ENCODE measurements at places on chromosomes 11 and 22.
A peak's percentile ranks its signal among the peaks of the same experiment; 100 is the strongest.

GRCh38 chr11:77446911-77447629 is 26.8 kb downstream of the PAK1 start:
- DNase-seq = no peak

DNA sequence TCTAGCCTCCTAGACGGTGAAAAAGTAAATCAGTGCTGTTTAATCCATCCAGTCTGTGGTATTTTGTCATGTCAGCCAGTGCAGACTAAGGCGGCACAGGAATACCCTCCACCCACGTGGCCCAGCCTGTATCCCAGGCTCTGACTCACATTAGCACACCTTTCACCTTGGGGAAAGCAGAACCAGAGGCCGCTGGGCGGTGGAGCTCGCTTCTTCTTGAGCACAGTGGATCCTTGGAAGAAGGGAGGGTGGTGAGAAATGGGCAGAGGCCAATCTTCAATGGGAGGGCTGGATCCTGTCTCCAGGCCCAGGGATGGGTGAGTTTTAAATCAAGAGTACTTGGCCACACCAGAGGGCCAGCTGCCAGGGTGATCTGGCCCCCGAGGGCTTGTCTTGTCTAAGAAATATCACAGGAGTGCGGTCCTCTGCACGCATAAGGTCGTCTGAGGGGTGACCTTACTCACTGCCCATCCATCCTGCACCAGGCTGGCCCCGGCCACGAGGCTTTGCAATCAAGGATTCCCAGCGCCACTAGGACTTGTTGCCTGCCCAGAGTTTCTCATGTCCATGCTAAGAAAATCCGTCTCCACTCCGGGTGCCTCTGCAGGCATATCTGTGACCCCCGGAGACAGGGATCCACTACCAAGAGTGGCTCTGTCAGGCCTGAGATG is 658.5 kb downstream of the BRD1 start:
- no peak for DNase-seq

GRCh38 chr11:2742201-2742600 is 42.4 kb upstream of the KCNQ1OT1 start:
- no peak for DNase-seq

DNA sequence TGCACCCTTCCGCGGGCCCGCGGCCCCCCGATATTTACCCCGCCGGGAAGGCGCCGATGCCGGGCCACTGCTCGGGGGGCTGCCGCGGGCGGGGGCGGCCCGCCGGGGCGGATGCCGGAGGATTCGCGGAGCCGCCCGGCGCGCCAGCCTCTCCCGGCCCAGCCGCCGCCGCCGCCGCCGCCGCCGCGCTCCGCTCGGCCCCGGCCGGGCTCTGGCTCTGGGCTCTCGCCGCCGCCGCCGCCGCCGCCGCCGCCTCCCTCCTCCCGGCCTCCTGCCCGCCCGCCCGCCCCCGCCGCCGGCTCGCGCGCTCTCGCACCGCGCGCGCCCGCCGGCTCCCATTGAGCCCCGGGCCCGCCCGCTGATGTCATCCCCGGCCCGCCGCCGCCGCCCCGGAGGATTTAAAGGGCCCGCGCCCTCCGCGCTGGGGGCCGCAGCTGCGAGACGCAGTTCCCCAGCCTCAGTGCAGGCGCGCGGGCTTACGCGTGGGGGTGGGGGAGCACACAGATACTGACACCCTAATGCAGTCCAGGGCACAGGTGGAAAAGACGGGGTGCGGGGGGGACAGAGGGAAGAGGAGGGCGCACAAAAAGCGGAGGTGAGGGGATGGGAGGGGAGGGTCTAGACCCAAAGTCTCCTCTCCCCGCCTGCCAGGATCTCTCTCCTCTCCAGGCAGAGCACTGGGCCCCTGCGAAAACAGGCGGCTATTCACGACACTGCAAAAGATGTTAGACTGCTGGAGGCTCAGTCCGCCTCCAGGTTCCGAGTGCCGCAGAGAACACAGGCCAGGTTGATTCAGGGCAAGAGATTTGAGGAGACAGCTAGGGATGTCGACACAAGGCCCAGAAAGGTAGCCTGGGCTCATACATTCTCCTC is at the start of gene CSNK1E:
CSNK1E (minus strand) TSS at position 312 of the 873 bp plus-strand sequence. CDS start 3,276 bp downstream, outside the sequence.
- peak; percentile 77 for DNase-seq

Data from CD4-positive, alpha-beta memory T cell (primary cell).